Stimulated activated CD8-positive, alpha-beta memory T cell treated with anti-CD3 and anti-CD28 coated beads, Interleukin-4, amount 100 ng/mL, for 1 hour (primary cell): ENCODE measurements at places on chromosomes 4 and X.

DNA sequence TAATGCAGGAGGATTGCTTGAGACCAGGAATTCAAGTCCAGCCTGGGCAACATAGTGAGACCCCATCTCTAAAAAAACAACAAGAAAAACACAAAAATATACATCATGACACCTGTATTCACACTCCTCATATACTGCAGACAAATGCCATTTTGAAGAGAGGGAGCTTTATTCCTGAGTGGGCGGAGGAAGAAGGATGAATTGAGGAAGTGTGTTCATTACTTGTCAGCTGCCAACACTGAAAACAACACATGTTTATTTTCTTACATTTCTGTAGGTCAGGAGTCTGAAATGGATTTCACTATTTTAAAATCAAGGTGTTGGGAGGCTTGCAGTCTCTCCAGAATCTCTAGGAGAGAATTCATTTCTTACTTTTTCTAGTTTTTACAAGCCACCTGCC lies 47.2 kb upstream of the CD99 start:
- no peak for DNase-seq

DNA sequence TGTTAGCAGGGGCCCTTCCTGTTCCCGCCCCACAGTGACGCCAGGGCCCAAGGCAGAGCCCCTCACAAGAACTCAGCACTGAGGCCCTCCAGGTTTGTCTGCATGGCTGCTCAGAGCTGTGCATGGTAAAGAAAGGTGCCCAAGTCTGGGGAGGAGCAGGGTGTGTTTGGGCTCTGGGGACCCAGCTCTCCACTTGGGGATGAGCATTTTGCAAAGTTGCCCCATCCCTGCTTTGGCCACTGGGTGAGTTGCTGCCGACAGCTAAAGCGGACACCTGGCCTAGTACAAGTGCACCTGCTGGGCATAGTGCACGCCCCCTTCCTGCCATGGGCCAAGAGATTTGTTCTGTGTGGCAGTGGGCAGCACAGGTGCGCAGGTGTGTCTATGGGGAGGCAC lies 2.0 kb upstream of the MXD4 start:
- no peak for DNase-seq

DNA sequence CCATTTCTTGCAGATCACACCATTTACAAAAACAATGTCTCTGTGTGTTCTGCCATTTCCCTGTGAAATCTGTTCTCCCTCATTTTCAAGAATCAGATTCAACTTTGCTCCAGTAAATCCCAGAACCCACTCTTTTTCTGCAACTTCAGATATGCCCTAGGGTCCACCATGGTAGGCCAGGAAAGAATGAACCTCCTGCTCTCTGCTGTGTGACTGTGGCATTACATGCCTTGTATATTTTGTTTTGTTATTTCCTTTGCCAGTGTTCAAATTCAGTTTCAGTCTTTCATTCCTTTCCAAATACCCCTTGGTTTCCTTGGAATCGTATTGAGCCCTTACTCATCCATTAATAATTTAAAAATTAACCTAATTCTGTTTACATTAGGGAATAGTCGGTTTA lies 290.2 kb upstream of the VCX start:
- DNase-seq, result no peak

- no peak for DNase-seq
Measured at GRCh38 chr4:77196866-77197265, 39.9 kb downstream of the CCNG2 start.

GRCh38 chr4:106083065-106083464 lies 187.8 kb downstream of the NPNT start:
- DNase-seq, result no peak

- DNase-seq, result no peak
Measured at GRCh38 chrX:15418041-15418706, 34.0 kb upstream of the VEGFD start.

DNA sequence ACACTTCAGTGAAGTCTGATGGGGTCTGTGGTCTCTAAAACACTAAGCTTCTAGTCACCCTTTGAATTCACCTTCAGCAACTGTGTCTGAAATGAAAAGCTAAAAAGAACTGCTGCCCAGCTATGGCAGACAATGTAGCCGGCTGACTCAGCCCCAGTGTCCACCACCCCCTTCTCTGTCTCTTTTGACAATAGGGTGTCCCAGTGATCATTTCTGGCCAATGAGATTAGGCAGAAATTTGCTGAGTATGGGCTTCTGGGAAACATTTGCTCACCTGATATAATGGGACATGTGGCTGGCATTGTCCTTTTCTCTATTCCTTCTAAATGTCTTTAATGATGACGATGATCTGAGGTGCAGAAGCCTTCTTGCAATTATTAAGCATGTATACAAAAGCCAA lies 20.6 kb downstream of the IGFBP7 start:
- DNase-seq, result no peak

DNA sequence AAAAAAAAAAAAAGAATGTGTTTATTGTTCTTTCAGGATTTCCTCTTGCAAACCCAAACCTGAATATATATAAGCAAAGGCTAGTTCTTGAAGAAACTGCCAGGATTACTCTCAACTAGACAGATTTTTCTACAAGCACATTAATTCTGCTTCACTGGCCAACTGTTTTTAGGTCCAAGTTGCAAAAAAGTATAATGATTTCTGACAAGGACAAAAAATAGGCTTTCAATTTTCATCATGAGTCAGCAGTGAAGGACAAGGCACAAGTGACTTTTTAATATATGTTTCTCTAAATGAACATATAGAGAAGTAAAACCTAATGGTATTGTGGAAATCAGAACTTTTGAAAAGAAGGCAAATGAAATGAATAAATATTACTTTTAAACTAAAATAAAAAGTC lies 73.7 kb downstream of the ELOVL6 start:
- no peak for DNase-seq

- no peak for DNase-seq
Measured at GRCh38 chr4:15479089-15479912, 9.6 kb downstream of the CC2D2A start.

GRCh38 chr4:74095482-74095881 lies 3.5 kb downstream of the CXCL2 start:
- DNase-seq, result no peak

DNA sequence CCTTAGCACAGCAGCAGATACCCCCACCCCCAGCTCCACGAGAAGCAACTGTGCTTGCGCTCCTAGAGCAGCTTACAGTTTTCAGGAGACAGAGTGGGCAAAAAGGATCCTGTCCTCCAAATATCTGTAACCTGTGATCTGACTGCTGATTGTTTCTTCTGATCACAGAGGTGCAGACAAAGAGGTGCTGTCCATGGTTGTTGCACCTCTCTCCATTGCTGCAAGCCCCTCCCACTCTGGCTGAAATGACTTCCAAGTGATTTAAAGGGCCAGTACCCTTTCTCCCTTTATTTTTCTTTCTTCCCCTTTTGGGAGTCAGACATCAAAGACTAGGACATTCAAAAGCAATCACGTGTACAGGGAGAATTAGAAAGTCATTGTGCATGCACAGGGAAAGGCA lies 205.3 kb upstream of the GEMIN8 start:
- no peak for DNase-seq

DNA sequence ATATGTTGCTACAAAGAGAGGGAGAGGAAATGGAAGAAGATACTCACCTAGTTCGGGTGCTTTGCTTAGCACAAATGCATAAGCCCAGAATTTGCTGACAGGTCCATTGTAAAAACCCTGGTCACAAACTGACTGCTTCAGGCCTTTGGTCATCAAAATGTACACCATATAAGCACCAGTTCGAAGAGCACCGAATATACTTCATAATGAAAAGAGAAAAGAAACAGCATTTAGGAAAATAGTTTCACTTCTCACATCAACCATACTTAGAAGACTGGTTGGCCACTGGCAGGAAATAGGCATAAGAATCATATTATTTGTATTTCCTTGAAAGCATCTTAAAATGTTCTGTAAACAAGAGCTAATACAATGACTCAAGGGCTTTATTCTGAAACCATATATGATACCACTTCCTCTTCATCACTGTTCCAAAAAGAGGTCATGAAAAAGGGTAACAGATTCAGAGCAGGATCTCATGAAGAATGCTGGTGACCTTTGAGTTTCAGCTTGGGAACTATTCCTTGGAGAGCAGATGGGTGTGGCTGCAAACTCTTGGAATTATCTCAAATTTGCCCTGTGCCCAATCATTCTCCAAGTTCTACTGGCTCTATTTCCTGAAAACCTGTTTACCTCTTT lies 138.7 kb downstream of the ELOVL6 start:
- DNase-seq, result no peak
